Activated T-helper 1 cell treated with anti-CD3 and anti-CD28 coated beads, Interleukin-12 subunit alpha, Interleukin-12 subunit beta, Interleukin-2, Interleukin-4 antibody, amounts not matched to agents 30 ng/mL and 10 ng/mL and 1 ng/mL, durations not matched to agents 14 hours and 24 hours and 36 hours (primary cell): ENCODE measurements at places on chromosomes 7 and 10. TPM values are rescaled to one million over a fixed set of nuclear protein-coding genes. Genes with fewer than 3 reads are reported as not detected.

The SLC18A3 gene
- total RNA-seq = not detected in 2 replicates

The CYP2C19 gene
- total RNA-seq = not detected in 2 replicates

DNA sequence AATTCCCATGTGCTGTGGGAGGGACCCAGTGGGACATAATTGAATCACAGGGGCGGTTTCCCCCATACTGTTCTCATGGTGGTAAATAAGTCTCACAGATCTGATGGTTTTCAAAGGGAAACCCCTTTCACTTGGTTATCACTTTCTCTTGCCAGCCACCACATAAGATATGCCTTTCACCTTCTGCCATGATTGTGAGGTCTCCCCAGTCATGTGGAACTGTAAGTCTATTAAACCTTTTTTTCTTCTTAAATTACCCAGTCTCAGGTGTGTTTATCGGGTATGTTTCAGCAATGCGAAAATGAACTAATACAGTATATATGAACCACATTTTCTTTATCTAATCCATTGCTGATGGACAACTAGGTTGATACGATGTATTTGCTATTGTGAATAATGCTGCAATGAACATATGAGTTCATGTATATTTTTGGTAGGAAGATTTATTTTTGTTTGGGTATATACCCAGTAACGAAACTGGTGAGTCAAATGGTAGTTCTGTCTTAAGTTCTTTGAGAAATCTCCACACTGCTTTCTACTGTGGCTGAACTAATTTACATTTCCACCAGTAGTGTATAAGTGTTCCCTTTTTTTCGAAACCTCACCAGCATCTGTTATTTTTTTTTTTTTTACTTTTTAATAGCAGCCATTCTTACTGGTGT is 70.0 kb upstream of the HGF start:
- DNase-seq = no peak

DNA sequence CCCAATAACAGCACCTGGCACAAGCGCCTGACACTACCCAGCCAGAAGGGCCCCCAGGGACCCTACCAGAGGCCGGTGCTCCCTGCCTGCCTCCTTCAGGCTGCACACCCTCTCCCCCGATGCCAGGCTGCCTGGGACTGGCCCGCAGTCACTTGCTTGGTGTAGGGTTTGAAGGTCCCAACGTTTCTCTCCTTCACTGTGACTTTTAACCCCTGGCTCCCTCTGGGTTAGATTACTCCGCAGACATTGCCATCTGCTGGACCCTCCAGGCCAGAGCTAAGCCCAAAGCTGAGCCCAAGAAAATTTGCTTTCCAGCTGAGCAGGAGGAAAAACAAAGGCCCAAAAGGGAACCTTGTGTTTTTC is 6.9 kb downstream of the CDHR1 start:
- DNase-seq = no peak

GRCh38 chr10:112491144-112491543 is 44.1 kb downstream of the VTI1A start:
- no peak for DNase-seq

- DNase-seq = no peak
Measured at GRCh38 chr7:78413568-78413967, 615.0 kb downstream of the PHTF2 start.

- no peak for DNase-seq
Measured at GRCh38 chr10:63125459-63125858, 7.7 kb upstream of the NRBF2 start.
